ENCODE measurements at places on chromosomes 12 and 14.

DNA sequence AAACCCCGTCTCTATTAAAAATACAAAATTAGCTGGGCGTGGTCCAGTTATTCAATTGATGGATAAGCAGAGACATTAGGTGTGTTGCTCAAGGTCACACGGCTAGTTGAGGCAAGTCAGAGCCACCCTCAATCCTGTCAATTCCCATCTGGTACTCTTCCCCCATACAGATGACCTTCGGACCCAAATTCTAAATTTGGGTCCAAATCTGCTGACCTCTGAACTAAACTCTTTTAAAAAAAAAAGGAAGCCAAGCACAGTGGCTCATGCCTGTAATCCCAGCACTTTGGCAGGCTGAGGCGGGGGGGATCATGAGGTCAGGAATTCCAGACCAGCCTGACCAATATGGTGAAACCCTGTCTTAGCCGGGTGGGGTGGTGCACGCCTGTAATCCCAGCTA lies 23.9 kb downstream of the GCN1 start:
- DNase-seq, result no peak

GRCh38 chr12:27002141-27002540 lies 12.0 kb downstream of the TM7SF3 start:
- DNase-seq, result no peak

GRCh38 chr12:117571321-117571720 lies 209.9 kb upstream of the NOS1 start:
- no peak for DNase-seq

- DNase-seq, result peak; percentile 48
These were observed 1.2 kb downstream of the KHNYN start for GRCh38 chr14:24430682-24431568.

DNA sequence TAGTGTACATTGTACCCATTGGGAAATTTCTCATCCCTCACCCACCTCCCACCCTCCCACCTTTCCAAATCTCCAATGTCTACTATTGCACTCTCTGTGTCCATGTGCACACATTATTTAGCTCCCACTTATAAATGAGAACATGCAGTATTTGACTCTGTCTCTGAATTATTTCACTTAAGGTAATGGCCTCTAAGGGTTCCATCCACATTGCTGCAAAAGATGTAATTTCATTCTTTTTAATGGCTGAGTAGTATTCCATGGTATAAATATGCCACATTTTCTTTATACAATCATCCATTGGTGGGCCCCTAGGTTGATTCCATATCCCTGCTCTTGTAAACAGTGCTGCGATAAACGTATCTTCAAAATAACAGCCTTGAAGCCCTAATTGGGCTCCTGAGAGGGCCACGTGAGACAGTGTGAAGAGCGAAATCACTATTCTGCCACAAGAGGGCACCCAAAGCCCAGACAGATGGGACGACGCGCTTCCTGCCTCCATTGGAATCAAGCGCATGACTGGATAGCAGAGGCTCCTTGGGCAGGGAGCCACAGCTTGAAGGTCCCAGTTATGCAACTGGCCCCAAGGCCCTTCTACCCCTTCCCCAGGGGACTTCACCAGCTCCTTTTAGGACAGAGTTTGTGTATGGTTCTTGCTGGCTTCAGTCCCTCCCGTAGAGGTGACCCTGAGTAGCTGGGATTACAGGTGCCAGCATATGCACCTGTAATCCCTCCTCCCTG lies 21.3 kb upstream of the CD27 start:
- peak; percentile 96 for DNase-seq

DNA sequence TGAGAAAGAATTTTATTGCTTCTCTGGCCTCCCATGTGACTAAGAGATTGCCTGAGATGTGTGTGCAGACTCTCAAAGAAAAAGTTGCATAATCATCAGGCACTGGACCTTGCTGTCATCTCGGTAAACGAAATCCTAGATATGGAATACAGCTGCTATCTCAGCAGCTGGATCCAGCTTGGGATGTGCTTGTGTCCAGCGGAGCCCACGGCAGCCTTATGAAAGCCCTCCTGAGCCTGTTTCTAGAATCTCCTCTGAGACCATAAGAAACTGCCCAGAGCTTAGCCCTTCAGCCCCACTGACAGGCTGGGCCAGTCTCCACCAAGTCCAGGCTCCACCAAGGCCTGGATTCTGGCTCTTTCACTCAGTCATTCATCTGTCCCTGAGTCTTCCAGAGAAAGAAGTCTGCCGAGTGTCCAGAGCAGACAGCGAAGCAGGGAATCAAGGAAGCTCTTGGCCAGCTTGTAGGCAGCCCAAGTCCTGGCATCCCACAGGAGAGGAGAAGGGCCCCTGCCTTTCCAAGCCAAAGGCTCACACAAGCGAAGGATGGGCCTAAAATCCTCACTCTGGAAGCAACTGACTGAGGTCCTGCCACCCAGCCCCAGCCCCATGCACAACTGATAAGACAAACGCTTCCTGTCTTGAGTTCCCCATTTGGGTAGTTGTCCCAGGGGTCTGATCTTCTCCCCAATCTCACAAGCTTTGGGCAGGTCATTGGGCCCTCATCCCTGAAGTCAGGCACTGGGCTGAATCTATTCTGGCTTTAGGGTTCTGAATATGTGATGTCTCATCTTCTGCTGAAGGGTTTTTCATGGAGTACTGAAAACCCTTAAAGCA lies 97.8 kb downstream of the SEC23A start:
- DNase-seq, result peak; percentile 40

DNA sequence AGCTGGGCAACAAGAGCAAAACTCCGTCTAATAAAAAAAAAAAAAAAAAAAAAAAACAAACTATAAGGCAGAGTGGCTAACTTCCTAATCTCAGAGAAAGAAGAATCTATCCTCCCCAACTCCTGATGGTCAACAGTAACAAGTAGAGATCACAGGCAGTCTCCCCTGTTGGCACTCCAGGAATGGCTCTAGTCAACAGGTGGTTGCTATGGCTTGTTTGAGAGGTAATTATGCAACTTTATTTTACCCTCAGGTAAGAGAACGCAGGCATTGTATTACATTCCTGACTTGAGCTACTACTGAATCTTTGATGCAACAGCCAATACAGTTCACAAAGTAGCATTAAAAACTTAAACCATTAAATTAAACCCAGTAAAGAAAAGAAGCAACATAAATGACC lies 180.3 kb downstream of the DICER1 start:
- no peak for DNase-seq

GRCh38 chr14:54653712-54654469 lies 87.0 kb downstream of the SAMD4A start:
- DNase-seq, result no peak

GRCh38 chr14:57617510-57617909 lies 123.9 kb upstream of the CCDC198 start:
- DNase-seq, result no peak

DNA sequence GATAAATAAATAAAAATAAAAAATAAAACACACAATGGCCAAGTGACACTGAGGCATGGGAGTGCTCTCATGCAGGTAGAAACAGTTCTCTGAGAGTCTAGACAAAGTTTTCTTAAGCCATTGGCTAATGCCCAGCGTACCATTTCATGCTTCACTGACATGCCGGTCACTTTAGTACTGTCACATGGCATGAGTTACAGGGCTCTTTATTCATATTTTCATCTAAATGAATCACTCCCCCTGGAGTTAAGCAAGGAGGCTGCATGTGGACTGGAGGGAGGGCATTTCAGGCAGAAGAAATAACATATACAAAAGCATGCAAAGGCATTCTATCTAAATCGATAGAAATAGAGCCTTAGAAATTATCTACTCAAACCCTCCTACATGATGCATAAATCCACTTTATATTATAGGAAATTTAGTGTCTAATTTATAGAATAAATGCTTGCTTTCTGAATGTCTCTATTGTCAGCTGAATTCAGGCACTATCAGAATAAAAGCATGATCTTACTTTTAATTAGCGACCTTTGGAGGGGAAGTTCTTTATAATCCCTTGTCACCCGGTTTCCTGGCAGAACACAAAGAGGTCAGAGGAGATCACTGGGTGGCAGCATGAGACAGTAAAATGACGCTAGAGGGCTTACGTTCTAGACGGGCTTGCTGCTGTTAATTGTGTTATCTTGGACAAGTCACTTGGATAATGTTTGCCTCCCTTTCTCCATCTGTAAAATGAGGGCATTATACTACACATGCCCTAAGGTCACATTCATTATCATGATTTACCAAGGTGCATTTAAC lies 17.5 kb downstream of the DYRK4 start:
- peak; percentile 47 for DNase-seq

- DNase-seq, result no peak
These were observed 24.2 kb upstream of the STXBP6 start for GRCh38 chr14:25074099-25074685.

- DNase-seq, result peak; percentile 71
These were observed 147.6 kb downstream of the PAH start for GRCh38 chr12:102769323-102769916.

GRCh38 chr12:30166006-30166795 lies 382.5 kb upstream of the TMTC1 start:
- DNase-seq, result no peak

GRCh38 chr12:112939761-112940381 lies 1.6 kb downstream of the OAS3 start:
- peak; percentile 52 for DNase-seq

- DNase-seq, result no peak
These were observed 41.0 kb downstream of the PRORP start for GRCh38 chr14:35163384-35163783.

- DNase-seq, result no peak
These were observed 208.9 kb downstream of the RGS6 start for GRCh38 chr14:72141084-72141483.

Data from NB4 (cell line).